Brain (organoid and tissue), 16 donors: ENCODE measurements at places on chromosomes 5 and 9.

DNA sequence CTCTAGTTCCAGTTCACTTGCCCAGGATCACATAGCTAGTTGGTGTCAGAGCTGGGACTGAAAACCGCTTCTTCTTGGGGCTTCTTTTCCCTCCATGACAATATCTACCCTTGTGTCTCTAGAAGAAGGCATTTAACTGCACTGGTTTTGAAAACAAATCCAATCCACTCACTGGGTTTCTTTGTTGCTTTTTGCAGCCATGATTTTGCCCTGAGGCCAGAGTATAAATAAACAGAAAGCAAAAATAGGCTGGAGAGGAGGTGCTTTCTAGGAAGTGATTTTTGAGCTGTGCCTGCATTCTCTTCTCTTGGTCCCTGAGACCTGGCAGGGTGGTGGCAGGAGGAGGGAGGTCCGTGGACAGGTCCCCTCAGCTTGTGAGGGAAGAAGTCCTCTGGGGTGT, 6.9 kb upstream of the TRIO start:
- DNase-seq = no peak

DNA sequence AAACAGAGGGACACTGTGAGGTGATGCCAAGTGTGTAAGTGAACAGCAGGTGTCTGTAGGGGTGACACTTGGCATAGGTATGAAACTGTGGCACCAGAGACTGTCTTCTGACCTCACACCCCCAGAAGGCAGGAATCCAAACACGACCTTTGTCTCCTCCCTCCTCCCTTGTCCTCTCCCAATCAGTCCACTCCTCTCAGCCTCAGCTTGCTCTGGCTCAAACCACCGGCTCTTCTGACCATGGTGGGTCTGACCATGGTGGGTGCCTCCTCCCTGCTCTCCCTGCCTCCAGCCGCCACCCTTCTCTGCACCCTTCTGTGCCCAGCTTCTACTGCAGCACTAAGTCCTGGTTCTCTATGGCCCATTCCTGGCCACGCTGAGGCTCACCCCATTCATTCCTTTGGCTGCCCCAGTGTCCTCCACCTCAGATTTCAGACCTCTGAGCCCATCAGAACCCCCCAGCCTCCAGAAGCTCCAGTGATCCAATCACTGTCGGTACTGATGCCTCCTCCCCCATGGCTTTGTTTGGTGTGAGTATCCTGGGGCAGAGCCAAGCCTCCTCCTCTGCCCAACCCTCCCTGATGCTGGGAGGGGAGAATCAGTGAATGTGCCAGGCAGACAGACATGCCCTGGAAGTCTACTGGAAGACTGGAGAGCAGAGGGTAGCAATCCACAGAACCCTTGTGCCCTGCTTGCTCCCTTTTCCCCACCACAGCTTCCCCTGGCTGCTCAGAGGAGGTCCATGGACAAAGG, 1.7 kb upstream of the ARID3C start:
- no peak for DNase-seq

- no peak for DNase-seq
Observed at GRCh38 chr9:14106699-14107098, 207.2 kb downstream of the NFIB start.

- DNase-seq = no peak
Observed at GRCh38 chr9:928363-929042, 48.0 kb upstream of the DMRT3 start.

GRCh38 chr9:133233681-133234432, 24.8 kb upstream of the OBP2B start:
- no peak for DNase-seq

DNA sequence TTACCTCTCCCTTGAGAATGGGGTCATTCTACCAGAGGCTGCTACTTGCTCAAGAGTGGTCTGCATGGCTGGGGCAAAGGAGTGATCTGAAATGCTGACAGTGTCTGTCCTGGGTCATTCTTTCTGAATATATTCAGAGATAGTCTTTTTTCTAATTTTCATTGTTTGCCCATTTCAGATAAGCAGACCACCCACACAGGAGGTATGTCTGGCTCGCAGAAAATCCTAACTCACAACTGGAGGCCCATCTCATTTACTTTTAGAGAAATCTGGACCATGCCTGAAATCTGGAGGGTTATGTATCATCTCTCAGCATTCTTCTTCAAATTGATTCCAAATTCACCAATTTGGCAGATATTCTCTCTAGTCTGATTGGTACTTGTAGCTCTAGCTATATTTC, 227.6 kb downstream of the SEC61B start:
- no peak for DNase-seq

GRCh38 chr9:113345190-113345589, 4.2 kb upstream of the BSPRY start:
- DNase-seq = no peak

- peak; percentile 53 for DNase-seq
Observed at GRCh38 chr5:95177456-95177855, 107.4 kb downstream of the MCTP1 start.

DNA sequence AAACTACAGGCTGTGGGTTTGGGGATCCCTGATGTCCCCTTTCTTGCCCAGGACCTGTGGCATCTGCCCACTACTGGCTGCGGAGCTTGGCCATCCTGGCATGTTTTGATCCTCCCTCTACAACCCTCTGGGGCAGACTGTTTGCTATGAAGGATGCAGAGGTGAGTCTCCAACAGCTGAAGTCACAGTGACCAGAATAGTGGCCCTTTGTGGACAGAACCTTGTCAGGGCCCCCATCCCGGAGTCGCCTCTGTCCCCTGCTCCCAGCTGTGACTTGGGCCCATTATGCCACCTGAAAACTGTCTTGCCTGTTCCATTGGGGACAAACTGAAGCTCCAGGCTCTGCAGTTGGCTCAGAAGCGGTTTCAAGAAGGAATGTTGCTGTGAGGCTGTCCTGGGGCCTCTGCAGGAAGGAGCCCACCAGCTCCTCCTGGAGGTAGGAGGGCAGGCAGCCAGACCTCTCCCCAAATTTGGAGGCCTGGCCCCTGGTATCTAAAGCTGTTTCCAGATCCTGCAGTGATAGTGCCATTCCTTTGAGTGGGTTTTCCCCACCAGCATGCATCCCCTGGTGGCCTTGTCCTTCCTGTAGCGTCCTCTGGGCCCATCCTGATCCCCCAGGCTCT, 93.3 kb downstream of the BARX1 start:
- no peak for DNase-seq

GRCh38 chr5:74237571-74238145, 402.9 kb downstream of the ENC1 start:
- no peak for DNase-seq

GRCh38 chr5:98464737-98465330, 308.6 kb upstream of the RGMB start:
- no peak for DNase-seq

DNA sequence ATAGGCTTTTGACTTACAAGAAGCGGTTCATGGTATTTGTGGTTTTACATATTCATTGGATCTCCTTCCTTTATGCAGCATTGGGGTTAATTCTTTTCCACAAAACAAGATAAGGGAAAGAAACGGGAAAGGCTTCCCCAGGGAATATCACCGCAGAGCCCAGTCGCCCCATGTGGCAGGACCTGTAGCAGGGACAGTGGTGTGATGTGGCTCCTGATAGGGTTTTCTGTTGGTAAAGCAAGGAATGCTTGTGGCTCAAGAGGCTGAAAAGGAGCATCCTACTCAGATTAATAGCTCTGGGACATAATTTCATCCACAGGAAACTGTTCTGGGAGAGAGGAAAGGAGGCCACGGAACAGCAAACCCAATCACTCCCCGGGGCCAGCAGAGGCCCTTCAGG, 699.9 kb downstream of the MTRR start:
- no peak for DNase-seq

- no peak for DNase-seq
Observed at GRCh38 chr5:31148959-31149475, 44.5 kb upstream of the CDH6 start.

DNA sequence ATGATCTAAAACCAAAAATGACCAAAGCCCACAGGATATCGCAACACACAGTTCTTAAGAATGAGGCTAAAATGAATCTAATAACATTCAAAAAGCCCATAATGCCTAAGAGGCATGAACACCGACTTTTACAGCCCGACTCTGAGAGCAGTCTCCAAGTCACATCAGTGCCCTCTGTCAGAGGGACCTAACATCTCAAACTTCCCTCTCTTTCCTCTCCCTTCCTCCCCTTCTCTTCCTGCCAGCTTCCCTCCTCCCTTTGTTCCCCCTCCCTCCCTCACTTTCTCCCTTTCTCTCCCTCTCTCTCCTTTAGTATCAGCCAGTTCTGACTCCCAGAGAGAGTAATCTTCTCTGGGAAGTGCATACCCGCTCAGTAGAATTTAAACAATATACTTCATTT, 154.4 kb downstream of the GLIS3 start:
- no peak for DNase-seq

GRCh38 chr5:90994796-90995195, 388.3 kb downstream of the ARRDC3 start:
- DNase-seq = no peak

DNA sequence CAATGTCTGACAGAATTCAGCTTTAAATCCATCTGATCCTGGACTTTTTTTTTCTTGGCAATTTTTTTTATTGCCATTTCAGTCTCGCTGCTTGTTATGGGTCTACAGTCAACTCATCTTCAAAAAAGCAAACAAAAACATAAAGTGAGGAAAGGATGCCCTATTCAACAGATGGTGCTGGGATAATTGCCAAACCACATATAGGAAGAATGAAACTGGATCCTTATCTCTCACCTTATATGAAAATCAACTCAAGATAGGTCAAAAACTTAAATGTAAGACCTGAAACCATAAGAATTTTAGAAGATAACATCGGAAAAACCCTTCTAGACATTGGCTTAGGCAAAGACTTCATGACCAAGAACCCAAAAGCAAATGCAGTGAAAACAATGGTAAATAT, 389.1 kb upstream of the ST8SIA4 start:
- DNase-seq = no peak

DNA sequence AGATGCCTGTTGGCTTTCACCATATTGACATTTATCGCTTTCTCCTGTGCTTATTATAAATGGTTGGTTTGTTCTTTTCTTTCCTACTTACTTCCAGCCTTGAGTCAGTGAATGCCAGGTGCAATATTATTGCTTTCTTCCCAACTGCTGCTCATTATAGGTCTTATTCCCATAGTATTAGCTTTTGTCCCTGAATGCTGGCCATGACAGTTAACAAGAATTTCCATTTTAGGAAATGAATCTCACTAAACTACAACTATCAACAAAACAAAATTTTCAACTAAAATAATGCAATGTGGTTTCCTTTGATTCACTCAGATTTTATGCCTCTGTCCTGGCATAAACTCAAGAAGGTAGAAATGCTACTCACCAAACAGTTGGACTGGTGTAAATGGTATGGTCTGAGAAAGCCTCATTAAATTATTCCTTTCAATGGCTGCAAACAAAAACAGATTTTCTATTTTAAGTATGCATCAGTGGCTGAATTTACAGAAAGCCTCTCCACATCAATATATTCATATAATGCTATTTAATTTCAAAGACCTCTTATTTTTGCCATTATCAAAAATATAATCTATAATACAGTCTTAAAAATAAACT, 145.4 kb downstream of the TRPM6 start:
- DNase-seq = no peak

DNA sequence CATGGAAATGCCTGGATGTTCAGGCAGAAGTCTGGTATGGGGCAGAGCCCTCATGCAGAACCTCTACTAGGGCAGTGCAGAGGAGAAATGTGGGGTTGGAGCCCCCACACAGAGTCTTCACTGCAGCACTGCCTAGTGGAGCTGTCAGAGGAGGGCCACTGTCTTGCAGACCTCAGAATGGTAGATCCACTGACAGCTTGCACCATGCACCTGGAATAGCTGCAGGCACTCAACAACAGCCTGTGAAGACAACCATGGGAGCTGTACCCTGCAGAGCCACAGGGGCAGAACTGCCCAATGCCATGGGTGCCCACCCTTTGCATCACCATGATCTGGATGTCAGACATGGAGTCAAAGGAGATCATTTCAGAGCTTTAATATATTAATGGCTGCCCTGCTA, 36.9 kb downstream of the TRIP13 start:
- no peak for DNase-seq

DNA sequence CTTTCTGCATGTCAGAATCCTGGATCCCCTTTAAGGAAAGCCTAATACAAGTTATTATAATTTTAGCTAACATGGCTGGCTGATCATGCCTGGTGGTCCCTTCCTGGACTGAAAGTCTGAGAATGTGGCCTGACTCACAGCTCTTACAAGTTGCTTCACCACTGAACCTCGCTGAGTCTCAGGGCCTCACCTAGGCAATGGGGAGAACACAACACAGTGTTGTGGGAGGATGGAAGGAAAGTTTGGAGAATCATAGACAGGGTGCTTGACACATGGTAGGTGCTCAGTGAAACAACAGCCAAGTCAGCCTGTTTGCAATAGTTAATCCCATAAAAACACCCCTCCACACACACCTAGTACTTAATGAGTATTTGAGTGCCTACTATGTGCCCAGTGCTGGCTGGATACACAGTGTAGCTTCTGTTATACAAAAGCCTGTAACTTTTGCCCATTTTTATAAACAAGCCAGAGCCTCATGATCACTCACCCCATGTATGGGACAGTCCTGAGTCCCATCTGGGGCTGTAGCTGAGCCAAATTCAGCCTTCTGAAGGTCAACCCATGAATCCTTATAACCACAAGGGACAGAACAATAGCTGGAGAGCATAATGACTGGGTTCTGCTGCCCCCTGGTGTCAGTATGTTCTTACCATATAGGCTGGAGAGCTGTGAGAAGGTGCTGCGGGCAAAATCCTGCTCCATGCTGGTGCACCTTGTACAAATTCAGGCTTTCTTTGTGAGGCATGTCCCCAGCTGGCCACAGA, 3.9 kb downstream of the ACSL6 start:
- DNase-seq = peak; percentile 81

- no peak for DNase-seq
Observed at GRCh38 chr9:26813247-26813646, 79.4 kb downstream of the CAAP1 start.

- no peak for DNase-seq
Observed at GRCh38 chr9:136292591-136293448, 11.1 kb downstream of the CCDC187 start.

- DNase-seq = peak; percentile 43
Observed at GRCh38 chr5:59125011-59125961, 542.4 kb downstream of the RAB3C start.

DNA sequence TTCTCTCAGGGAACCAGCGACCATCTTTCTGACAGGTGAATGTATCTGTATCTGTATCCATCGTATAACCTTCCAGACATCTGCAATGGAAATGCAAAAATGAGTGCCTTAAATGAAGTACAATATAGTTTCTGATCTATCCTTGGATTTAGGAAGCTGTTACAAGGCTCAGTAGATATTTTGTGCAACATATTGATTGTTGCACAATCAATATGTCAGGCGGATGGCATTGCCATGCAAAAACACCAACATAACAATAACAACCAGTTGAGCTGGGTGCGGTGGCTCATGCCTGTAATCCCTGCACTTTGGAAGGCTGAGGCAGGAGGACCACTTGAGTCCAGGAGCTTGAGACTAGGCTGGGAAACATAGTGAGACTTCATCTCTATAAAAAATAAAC, 66.8 kb upstream of the TXNDC8 start:
- no peak for DNase-seq

DNA sequence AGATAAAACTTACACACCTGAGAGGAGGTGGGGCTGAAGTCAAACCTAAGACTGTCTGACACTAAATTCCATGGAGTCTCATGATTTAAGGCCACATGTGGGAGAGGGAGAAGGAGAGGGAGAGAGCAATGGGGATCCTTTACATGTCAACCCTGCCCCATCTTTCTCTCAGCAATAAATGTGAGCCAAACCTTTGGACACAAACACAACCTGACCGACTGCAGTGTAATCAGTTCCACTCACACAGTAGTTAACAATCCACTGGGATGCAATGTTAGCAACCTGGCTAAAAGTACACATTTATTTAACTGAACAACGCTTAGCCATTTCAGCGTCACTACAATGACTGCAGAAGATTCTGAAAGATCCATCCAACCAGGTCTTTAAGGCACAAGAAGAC, 273.0 kb downstream of the GLIS3 start:
- no peak for DNase-seq

GRCh38 chr5:68074633-68075032, 140.9 kb upstream of the PIK3R1 start:
- DNase-seq = no peak
